ENCODE measurements at places on chromosomes 7 and 10. TPM values are rescaled to one million over a fixed set of nuclear protein-coding genes. Genes with fewer than 3 reads are reported as not detected.

Gene TLL2
- 0.17 TPM for total RNA-seq

Gene GSAP
- 16.7 TPM for total RNA-seq

Gene TMEM176A
- 245 TPM for total RNA-seq

Gene MOSPD3
- total RNA-seq, result 17.2 TPM

Gene AZGP1
- 3.8 TPM for total RNA-seq

Gene ALOX5
- total RNA-seq, result 14.3 TPM

Gene ALDH18A1
- 230 TPM for total RNA-seq

Gene GNGT1
- total RNA-seq, result not detected

Gene SPDYE1
- not detected for total RNA-seq

Gene MORN4
- 2.7 TPM for total RNA-seq

Gene TFR2
- total RNA-seq, result 0.57 TPM

Gene ENTPD1
- 7.1 TPM for total RNA-seq

Gene HGF
- total RNA-seq, result 3.2 TPM

Gene PRPS1L1
- total RNA-seq, result not detected

Gene CDC14C
- total RNA-seq, result not detected

Gene LEP
- 0.22 TPM for total RNA-seq

Gene GJD4
- not detected for total RNA-seq

Gene CHPF2
- total RNA-seq, result 41.5 TPM

Gene SLC18A3
- 1.6 TPM for total RNA-seq

Gene GRID2IP
- total RNA-seq, result 1.0 TPM

Measured in mucosa of descending colon (tissue), 3 donors.